Smooth muscle cell of the pulmonary artery (primary cell): ENCODE measurements at places on chromosomes 12 and 14. TPM values are rescaled to one million over a fixed set of nuclear protein-coding genes. Genes with fewer than 3 reads are reported as not detected.

Gene CELA1
- total RNA-seq, result not detected in 2 replicates

Gene CD4
- total RNA-seq, result 0.26 and 13.2 TPM in 2 replicates

Gene HSPA2
- total RNA-seq, result 18.0 and 23.3 TPM in 2 replicates

Gene ADAM20
- 2.4 and 2.5 TPM in 2 replicates for total RNA-seq

Gene SLC25A21
- total RNA-seq, result 0.26 and 0.39 TPM in 2 replicates

Gene NPFF
- not detected in 2 replicates for total RNA-seq

Gene ADAM21
- total RNA-seq, result 0.86 and 1.4 TPM in 2 replicates

Gene PTPRQ
- total RNA-seq, result 0.13 and 0.86 TPM in 2 replicates

Gene NPAS3
- total RNA-seq, result 0.26 and 0.76 TPM in 2 replicates

Gene CATSPERB
- not detected in 2 replicates for total RNA-seq

Gene PLEKHG7
- not detected in 2 replicates for total RNA-seq

Gene APEX1
- total RNA-seq, result 38.8 and 55.3 TPM in 2 replicates

Gene MDM2
- 157 and 262 TPM in 2 replicates for total RNA-seq

Gene HIP1R
- 8.7 and 17.1 TPM in 2 replicates for total RNA-seq

Gene GALNT6
- 11.6 and 105 TPM in 2 replicates for total RNA-seq
